ENCODE measurements at places on chromosomes 1 and 21.

DNA sequence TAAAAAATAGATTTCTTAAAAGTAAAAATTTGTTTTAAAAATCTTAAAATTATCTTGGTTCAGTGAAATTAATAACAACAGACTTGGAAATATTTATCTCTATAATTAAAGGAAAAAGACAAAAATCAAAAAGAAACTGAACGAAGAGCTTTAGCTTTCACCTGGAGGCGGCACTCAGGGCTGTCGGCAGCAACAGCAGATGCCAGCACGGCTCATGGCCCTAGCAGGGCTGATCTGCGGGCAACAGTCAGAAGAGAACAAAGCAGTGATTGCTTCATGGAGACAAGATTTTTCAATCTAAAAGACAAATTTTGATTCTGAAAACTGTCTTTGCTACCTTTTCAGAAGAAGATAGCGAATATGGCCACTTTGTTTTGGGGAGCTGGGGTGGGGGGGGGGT is 22.6 kb downstream of the UBE2G2 start:
- DNase-seq = no peak

- no peak for DNase-seq
Observed at GRCh38 chr1:203368624-203369451, 17.9 kb upstream of the FMOD start.

GRCh38 chr1:160328184-160328583 is 14.9 kb downstream of the COPA start:
- no peak for DNase-seq

DNA sequence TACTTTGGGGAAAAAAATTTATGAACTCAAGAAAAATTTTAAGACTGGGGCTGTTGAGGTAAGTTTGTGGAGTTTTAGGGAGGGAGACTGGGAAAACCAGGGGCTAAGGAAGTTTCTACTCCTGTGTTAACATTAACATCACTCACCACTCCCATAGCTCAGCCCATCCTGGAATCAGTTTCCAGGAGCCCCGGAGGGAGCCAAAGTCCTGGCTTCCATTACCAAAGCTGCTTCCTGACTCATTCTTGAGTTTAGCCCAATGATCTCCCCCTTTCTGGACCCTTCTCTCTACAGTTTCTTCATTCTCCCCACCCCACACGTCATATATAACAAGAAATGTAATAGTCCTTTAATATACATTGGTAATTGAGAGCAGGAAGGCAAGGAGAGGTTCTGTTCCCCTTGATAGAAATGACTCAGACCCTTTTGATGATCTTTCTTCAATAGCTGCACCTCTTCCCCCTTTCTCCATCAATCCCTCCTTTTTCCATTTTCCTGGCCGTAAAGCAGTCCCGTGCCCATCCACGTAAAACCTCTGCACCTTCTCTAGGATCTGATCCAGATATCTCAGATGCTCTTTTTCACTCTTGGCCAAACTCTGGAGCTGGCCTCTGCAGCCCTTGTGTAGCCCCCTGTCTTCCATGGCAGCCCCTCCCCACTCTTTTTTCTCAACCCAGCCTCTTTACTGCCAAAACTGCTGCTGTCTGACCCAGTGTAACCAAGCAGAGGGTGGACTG is 4.6 kb upstream of the PIAS3 start:
- no peak for DNase-seq

DNA sequence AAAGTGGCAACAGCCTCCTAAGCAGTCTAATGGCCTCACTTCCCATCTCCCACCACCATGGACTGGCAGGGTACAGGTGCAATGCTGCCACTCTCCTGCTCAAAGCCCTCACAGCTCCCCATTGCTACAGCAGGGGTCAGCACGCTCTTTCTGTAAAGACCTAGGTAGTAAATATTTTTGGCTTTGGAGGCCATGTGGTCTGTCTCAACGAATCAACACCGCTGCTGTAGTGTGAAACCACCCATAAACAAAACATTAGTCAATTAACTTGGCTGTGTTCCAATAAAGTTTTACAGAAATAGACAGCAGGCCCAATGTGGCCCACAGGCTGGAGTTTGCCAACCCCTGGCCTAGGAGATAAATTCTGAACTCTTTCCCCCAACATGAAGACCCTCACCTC is 44.6 kb upstream of the TMEM125 start:
- no peak for DNase-seq

GRCh38 chr1:158638146-158638545 is 33.1 kb downstream of the OR10Z1 start:
- DNase-seq = no peak

DNA sequence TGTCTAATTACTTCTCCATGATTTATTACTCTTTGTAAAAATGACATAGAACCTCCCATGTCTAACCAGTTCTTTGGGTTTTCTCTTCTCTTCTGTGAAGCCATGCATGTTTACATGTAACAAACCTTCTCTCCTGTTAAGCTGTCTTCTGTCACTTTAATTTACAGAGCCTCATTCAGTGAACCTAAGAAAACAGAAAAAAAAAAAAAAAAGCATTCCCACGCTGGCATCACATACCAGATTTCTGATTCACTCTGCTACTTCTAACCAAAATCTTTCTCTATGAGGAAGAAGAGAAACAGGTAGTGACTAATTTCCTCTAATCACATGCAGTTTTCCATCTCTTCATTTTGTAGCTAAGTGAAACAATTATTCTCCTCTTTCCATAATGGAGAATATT is 141.4 kb upstream of the CXADR start:
- peak; percentile 23 for DNase-seq

GRCh38 chr1:47938520-47938919 is 58.7 kb downstream of the TRABD2B start:
- no peak for DNase-seq

DNA sequence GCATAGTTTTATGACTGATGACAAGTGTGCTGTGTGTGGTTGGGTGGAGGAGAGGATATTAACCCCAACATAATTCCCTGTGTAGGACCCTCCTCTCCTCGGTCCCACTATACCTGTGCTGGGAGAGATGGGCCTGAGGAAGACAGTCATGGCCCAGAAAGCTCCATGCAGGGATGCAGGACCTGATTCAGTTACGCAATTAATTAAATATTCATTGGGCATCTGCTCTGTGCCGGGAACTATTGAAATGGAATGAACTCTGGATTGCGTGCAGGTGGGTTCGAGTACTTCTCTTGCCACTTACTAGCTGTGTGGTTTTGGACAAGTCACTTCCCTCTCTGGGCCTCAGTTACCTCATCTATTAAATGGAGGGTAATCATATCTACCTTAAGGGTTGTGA is 74.6 kb downstream of the CD247 start:
- no peak for DNase-seq

- DNase-seq = no peak
Observed at GRCh38 chr1:89870998-89871397, 50.2 kb downstream of the LRRC8D start.

DNA sequence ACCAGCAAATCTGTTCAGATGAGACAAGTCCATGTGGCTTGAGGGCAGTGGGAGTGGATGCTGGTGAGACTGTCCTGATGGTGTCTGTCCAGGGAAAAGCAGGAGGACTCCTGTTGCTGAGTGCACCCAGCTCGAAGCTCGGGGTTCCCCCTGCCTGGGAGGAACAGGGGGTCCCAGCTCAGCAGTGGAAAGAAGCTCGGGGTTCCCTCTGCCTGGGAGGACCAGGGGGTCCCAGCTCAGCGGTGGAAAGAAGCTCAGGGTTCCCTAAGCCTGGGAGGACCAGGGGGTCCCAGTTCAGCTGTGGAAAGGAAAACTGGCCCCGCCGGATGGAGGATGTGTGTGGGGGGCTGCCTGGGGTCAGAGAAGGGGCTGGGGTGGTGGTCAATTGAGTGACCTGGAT is 39.1 kb downstream of the CRYAA start:
- no peak for DNase-seq

DNA sequence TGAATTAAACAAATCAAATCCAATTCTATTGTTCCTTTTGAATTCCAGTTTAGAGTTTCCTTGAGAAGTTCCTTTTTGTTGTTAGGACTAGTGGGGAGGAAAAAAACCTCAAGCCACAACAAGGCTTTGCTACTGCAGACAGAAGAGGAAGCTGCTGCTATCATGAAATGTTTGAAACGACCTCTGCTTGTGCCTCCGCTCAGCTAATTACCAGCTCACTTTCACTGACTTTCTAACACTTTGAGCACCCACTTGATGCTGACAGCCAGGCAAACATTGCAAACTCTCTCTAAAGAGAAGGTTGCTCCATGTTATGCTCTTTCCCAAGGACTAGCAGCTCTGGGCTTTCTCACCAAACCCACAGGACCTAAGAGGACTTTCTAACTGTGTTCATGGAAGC is 203.9 kb upstream of the PROX1 start:
- no peak for DNase-seq

DNA sequence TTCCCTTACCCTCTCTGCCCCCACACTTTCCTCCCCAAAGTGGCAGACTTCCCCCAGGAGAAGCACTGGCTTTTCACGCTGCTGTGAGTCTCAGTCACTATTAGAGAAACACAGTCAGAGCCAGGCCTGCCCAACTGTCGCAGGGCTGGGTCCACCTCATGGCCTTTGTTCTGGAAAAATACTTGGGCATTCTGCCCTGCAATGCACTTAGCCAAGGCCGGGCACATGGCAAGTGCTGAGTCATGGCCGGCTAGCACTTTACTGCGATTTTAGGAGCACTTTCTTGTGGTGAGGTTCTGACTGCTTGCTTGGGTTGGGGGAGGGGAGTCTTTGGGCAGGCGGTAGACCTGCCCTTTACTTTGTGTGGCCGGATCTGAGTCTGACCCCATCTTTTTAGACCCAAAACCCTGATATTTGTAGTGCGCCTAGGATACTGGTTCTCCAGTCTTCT is 7.7 kb downstream of the EPHX1 start:
- peak; percentile 57 for DNase-seq

DNA sequence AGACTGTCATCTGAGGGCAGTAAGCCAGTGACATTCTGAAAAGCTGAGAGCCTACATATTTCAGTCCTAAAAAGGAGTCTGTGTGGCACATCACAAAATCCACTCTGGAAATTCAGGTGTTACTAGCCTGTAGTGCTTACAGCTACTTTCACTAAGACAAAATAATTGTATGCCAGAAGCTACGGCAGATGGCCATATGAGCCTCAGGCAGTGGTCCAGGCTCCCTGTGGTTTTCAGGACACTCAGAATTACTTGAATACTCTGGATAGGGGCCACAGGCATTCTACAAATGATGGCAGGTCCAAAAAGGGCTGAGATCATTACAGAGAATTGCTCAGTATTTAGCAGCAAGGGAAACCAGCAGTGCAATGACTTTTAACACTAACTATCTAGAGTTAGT is 527.1 kb downstream of the MRPL39 start:
- no peak for DNase-seq

DNA sequence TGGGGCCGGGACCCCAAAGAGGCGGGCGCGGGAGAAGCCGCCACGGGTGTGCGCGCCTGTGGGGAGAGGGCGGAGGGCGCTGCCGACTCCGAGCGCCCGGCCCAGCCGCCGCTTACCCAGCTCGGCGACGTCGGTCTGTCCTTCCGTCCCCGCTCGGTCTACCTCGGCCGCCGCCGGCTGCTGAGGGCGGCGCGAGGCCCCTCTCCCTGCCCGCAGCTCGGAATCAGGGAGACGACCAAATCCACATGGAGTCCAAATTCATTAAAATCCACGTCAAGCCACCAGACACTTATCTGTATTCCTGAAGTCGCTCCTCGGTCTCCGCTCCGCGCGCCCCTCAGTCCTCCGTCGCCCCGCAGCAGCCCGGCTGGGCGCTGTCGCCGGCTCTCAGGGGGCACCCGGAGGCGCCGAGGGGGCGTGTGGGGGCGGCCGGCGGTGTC is 637 bp downstream of the PLXNA2 start:
- DNase-seq = no peak

DNA sequence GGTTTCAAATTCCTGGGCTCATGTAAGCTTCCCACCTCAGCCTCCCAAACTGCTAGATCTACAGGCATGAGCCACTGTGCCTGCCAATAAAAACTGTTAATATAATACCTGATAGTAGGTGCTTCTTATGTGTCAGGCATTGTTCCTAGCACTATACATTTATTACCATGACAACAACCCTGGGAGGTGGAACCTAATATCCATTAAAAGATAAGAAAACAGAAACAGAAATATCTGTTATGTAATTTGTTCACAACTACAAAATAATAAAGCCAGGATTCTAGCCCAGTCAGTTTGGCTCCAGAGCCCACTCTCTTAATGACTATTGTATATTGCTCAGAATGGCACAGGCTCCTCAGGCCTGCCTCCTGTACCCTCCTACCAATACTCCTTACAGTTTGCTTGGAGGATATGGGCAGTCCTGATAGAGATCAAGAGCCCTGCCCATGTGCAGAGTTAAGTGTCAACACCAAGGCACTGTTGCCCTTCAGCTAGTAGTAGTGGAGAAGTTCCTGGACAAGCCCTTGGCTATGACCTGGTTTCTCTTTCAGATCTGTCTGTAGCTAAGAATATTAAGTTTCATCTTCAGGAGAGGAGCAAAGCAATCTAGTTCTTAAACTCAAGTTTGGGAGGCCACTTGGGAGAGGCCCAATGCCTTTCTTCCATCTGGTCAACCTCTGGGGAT is 22.4 kb downstream of the RPL5 start:
- DNase-seq = no peak

- no peak for DNase-seq
Observed at GRCh38 chr1:4309676-4310320, 344.6 kb upstream of the AJAP1 start.

- DNase-seq = no peak
Observed at GRCh38 chr1:190175320-190175719, 302.3 kb downstream of the BRINP3 start.

GRCh38 chr1:107357376-107357775 is 216.5 kb downstream of the NTNG1 start:
- no peak for DNase-seq

GRCh38 chr1:199311478-199312262 is 672.8 kb downstream of the PTPRC start:
- DNase-seq = no peak

- no peak for DNase-seq
Observed at GRCh38 chr1:33320619-33321165, at the start of gene A3GALT2. Gene A3GALT2 (minus strand): TSS chr1:33321098. CDS start chr1:33321098, 0 bp downstream.

GRCh38 chr1:95042286-95042685 is 30.5 kb downstream of the ALG14 start:
- no peak for DNase-seq

DNA sequence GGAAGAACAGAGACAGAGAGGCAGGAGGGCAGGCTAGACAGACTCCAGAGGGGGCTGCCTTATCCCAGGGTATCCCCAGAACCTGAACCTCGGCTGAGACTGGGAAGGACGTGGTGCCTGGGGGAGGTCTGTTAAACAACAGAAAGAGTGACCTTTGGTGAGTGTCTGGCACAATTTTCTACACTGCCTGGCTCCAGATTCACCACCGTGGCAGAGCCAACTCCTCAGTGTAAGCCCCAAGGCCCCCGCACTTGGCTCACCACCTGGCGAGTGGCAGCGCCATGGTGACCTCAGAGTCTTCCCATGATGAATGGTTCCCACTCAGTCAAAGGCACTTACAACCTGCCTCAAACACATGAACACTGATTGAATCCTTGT is 6.5 kb downstream of the RD3 start:
- no peak for DNase-seq

- DNase-seq = no peak
Observed at GRCh38 chr1:228802386-228803220, 67.3 kb downstream of the RHOU start.

GRCh38 chr1:248897412-248898337 is 8.4 kb upstream of the PGBD2 start:
- no peak for DNase-seq

Measured in HS-27A (cell line).